ENCODE measurements at places on chromosomes 16 and 17.

- DNase-seq = no peak
These were observed 38.7 kb downstream of the CMIP start for GRCh38 chr16:81483064-81483969.

DNA sequence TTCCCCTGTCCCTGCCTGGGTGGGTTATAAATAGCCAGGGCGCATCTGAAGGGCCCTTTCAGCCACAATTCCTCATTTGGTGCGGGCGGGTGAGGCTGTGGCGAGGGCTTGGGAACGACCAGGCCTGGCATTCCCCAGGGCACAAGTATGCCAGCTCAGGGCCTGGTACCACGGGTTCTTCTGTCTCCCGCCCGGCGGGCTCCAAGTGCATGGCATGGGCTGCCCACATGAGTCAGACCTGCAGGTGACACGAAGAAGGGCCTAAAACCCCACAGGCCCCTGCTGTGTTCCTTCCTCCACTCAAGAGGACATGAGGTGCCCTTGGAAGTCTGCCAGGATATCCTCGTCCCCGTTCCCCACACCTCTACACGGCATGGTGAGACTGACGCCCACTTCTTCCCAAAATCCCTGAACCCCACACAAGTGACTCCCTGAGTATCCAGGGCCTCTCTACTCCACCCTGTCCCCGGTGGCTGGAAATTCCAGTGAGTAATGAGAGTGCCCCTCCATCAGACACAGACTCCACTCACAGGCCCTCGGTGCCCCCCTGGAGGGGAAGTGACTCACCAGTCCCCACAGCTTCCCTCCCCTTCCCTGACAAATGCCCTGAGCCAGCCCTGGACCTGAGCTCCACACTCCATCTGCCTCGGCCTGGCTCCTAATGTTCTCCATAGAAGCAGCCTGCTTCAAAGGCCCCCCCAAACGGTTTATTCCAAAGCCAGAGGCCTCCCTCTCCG lies 68.8 kb downstream of the ABR start:
- DNase-seq = no peak

- no peak for DNase-seq
These were observed 22.6 kb downstream of the MXRA7 start for GRCh38 chr17:76688165-76688622.

DNA sequence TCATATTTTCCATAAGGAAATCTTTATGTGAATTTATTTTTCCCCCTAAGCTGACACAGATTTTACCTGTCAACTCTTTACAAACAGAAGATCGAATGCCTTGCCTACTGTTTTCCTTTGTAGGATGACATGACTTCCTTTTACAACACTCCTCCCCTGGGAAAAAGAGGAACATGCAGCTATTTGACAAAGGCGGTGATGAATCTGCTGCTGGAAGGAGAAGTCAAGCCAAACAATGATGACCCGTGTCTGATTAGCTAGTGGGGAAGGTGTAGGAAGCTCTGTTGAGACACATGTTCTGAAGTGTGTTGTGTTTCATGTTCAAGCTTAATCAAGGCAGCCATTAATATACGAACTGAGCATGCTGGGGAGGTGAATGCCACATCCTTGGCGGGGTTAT lies 238.0 kb downstream of the PHKB start:
- no peak for DNase-seq

GRCh38 chr17:42849451-42850181 lies 1.4 kb upstream of the AOC3 start:
- DNase-seq = no peak

- DNase-seq = no peak
These were observed 2.6 kb upstream of the ANKRD40CL start for GRCh38 chr17:50769884-50770283.

Measured in NCI-H2029 (cell line).